ENCODE measurements at places on chromosomes 6 and 20.

GRCh38 chr20:44426879-44427790, 48.5 kb upstream of the TTPAL start:
- DNase-seq, result no peak

DNA sequence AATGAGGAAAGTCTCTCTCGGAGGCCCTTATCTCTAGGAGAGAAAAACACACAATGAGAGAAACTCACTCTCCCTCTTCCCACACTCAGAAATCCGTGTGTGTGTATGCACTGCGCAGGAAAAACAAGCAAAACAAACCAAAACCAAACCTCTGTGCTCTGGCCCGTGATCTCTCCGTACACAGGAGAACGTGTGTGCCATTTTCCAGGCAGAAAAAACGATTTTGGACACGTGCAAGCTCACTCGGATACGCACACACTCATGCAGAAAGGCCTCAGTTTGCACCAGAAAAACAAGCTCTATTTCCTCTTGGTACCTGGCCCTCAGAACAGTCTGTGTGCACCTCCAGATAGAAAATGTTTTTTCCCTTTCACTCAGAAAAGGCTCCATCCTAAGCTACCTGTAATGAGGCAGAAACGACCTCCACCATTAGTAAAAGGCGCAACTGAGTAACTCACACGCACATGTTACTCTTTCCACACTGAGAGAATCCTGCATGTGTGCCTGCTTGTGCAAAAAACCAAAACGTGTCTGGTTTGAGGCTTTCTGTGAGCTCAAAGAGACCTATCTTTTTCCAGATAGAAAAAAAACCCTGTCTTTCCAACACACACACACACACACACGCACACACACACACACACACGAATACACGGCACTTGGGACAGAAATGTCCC, 99.2 kb downstream of the EDN3 start:
- DNase-seq, result no peak

DNA sequence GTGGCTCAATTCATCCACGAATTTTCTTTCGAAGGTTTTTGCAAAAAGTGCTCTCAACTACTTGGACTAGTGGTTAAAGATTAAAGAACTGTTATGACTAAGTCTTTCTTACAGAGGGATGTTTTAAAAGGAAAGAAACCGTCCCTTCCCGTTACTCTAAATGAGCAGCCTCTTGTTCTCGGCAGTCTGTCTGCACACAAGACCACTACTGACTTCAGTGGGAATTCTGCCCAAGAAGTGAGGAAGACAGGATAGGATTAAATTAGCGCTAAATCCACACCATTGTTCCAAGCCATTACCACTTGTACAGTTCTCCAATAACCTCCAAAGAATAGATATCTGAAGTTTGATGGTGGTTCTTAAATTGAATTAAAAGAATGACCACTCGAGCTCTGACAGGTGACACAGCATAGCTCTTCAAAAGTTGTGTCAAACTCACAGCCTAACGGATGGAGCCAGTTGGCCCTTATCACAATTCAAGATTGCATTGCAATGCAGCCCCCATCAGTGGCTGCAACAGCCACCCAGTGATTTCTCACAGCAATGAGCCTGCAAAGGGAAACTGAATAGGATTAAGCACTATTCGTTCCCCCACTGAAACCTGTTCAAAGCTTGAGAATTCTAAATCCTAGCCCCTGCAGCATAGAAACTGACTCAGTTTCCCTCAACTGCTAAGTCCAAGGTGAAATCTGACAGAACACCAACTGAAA, 1.8 kb downstream of the EPB41L2 start:
- DNase-seq, result no peak

DNA sequence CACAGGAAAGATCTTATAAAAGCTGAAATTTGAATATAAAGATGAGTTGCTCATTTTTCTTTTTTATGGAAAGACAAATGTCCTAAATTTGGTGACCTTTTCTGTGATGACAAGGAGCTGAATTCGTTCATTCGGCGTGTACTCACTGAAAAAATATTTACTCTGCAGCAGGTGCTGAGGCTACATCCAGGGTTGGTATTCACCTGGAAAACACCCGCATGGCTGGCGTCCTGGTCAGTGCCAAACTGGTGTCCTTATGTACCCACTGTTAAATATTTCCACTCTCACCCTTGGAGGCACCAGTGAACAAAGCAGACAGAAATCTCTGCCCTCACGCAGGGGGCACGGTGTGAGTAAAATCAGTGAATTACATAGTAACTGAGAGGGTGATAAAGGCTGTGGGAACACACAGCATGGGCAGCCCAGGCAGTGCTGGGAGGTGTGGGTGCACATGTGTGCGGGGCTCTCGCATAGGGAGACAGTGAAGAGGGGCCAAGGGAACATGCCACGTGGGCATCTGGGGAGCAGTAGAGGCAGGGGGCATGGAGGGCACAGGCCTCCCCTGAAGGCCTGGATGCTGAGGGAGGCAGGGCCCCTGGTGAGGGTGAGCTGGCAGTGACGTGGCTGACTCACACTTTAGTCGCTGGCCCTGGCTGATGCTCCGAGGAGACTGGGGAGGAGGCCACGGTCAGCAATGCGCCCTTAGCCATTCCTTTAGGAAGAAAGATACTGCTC, 89.7 kb downstream of the INSM1 start:
- no peak for DNase-seq

GRCh38 chr6:3331971-3332370, 73.2 kb downstream of the PSMG4 start:
- no peak for DNase-seq

DNA sequence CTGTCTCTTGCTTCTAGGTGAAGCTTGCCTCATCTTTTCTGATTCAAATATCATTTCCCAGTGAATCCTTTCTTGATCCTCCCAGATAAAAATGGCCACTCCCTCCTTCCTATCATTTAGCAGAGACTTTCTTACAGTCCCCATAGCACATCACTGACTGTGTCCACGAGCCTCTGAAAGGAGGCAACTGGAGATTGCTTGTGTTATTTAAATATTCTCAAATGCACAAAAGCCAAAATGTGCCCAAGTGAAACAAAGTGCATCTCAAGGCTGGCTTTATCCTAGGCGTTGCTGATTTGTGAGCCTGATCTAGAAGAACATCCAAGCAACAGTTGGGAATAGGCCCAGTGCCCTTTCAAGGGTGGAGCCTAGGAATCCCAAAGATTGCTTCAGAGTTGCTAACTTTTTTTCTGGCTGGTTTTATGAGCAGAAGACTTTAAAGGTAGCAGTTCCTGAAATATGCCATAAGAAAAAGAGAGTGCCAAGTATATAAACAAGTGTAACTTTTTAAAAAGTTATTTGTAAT, 393.6 kb downstream of the CD83 start:
- no peak for DNase-seq

DNA sequence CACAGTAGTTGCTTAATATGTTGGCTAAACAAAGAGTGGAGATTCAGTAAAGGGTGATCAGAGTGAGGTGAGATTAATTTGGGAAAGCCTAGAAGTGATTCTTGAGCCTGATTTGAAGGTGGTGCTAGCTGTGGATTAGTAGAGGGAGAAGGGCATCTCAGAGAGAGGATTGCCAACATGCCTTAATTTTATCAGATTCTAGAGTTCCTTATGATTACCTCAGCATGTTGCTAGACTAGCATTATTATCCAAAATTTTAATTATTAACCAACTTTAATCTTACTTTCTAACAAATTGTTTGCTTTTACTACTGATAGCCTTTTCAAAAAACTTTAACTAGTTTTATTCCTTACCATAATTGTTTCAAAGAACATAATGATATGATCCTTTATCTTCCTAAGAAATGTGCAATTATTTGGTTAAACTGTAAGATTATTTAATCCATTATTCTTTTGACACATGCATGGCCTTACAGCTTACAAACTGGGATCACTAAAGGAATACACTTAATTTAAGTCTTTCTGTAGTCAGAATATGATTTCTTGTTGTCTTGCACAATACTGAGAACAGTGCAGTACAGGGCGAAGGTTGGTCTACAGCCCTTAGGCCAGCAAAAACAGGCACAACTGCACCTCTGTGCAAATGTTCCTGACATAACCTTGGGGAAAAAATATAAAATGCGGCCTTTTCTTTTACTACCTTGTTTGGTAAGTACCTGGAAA, 88.9 kb downstream of the SLC16A10 start:
- no peak for DNase-seq
